ENCODE measurements at places on chromosomes 16 and 17.

GRCh38 chr16:27374221-27374803, 27.7 kb upstream of the IL21R start:
- DNase-seq: no peak

GRCh38 chr17:63503341-63503705, 19.8 kb upstream of the KCNH6 start:
- no peak for DNase-seq

GRCh38 chr17:76593384-76593826, 7.7 kb upstream of the ST6GALNAC2 start:
- no peak for DNase-seq

GRCh38 chr17:81960130-81960958, 643 bp downstream of the NOTUM start:
- no peak for DNase-seq

DNA sequence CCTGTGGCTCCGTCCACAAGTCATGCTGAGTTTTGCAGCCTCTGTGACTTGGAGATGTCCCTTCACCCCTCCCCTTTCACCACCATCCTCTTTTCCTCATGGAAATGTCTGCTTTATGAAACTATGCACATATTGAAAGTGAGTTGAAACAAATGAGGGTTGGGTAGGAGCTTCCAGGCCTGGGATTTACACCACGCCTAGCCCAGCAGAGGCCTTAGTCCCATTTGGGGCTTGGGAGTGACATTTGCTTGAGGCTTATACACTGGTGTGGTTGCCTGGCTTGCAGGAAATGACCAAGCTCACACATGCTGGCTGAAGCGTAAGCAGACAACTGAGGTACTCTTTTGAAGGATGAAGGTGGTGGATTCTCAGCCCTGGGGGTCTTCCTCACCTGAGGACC, 10.5 kb upstream of the SPNS1 start:
- no peak for DNase-seq

- DNase-seq: no peak
These were observed 1.9 kb upstream of the FGF11 start for GRCh38 chr17:7437369-7437863.

GRCh38 chr17:46106966-46107644, 86.1 kb downstream of the KANSL1 start:
- no peak for DNase-seq

GRCh38 chr17:21029036-21029435, 13.8 kb downstream of the USP22 start:
- DNase-seq: no peak

DNA sequence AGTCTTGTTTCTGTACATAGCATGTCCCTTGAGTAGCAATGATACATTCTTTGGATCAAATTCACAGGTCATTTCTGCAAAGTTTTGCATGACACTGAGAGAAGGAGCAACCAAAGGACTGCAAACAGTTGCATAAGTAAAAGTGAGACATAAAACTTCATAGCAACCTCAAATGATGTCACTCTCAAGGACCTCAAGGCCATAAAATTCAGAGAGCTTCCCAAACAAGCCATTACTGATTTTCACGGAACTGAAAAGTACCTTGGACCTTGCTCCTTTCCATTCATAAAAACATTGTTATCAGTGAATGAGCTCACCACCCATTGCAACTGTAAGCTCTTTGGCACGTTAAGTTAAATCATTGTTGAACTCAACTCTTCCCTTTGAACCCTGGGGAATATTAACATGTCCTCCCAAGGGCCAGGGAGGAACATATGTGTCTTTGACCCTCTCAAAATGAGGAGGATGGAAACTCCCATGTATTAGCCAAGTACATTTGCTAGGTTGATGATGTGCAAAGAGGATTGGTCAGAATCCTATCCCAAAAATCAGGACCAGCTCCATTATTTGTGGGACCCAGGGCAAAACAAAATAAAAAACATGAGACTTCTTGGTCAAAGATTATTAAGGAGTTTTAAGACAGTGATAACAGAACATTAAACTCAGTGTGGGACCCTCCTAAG, 275.0 kb upstream of the DYNLRB2 start:
- no peak for DNase-seq

GRCh38 chr16:17125671-17126070, 345.1 kb downstream of the XYLT1 start:
- no peak for DNase-seq

- DNase-seq: no peak
These were observed 403.1 kb upstream of the CDH11 start for GRCh38 chr16:65524997-65525396.

DNA sequence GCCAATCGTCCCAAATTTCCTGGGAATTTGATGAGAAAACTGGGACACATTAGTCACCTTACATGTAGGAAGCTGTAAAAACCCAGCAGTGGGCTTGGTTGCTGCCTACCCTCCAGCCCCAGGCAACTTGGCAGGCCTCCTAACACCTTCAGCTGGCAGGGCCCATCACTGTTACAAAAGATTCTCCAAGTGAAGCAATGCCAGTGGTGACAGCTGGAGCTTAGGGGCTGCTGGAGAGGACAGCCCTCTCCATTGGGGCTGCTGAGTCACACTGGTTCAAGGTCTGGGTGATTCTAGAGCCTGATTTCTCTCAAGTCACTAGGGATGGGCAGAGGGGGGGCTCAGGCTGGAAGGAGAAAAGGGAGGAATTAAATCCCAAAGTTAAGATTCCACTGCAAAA, 180.6 kb downstream of the COPRS start:
- DNase-seq: no peak

GRCh38 chr17:82064433-82065192, 991 bp downstream of the DUS1L start:
- DNase-seq: no peak

GRCh38 chr16:58499615-58500351, at the start of gene NDRG4:
NDRG4 (plus strand) TSS chr16:58500143; CDS start chr16:58500249, 106 bp downstream.
- no peak for DNase-seq

DNA sequence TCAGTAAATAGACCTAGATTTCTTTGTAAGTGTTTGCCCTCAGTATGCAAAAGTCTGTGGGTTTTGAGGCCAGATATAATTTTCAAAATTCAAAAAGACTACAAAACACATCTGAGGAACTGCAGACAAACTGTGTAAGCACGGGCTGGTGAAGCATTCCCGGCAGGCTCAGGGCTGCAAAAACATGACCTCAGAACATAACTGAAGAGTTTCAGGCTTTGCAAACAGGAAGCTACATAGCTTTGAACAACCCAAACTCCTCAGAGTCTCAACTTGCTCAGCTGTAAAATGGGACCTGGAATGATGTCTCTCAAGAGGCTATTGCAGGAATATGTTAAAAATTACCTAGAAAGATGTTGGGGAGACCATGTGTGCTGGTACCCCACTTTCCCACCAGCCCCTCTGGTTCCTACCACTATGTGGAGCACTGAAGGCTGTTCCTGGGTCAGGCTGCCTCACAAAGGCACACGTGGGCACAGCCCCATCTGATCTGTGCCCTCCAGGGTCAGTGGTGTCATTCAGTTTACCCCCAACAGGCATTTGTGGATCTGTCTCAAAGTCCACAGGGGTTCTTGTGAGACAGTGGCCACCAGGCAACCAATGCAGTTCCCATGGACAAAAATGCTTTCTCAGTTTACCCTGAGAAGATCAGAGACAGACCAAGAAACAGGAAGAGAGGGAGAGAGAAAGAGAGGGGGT, 72.9 kb downstream of the CREBBP start:
- no peak for DNase-seq

- DNase-seq: no peak
These were observed 17.1 kb downstream of the STX4 start for GRCh38 chr16:31050280-31051030.

GRCh38 chr17:71081666-71082065, 912.3 kb downstream of the KCNJ2 start:
- DNase-seq: no peak

- no peak for DNase-seq
These were observed 6.9 kb downstream of the IFT20 start for GRCh38 chr17:28328325-28328724.

DNA sequence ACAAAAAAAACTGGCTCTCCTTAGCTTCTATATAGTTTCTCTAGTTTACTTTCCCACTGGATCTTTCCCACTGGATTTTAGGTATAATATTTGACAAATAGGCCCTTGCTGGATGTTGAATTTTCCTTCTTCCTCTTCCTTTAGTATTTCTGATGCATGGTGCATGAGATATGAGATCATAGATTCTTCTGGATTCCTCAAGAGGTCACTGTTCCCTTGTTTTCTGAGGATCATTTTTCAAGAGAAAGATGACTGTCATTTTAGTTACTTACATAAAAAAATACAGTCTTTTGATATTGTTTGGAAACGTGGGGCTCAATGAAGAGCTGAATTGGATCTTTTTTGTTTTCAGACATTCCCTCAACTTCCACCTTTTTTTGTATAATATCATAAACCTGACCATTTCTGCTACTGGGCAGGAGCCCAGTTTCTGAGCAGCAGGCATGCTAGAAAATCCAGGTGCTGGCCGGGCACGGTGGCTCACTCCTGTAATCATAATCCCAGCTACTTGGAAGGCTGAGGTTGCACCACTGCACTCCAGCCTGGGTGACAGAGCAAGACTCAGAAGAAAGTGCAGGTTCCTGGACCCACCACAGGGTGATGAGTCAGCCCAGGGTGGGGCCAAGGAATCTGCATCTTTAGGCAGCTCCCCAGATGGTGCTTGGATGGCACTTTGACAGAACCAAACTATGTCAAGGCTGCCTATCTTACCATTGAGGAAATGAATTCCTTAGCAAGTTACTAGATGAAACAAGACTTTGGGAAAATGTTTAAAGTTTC, 70.3 kb downstream of the SDR42E1 start:
- no peak for DNase-seq

DNA sequence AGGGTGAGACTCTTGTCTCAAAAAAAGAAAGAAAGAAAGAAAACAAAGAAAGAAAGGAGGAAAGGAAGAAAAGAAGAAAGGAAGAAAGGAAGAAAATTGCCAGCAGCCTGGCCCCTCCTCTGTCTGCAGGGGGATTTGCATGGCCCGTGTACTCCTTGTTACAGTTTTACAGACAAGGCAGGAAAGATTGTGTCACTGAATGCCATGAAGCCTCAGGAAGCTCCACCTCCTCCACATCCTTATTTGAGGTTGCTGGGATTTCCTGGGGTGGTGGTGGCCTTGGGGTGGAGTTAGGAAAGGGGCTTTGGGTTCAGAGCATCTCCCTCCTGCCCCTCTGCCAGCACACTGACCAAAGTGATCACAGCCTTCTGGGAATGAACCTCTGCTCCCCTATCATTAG, 23.6 kb downstream of the CFAP20 start:
- DNase-seq: no peak

- DNase-seq: no peak
These were observed 17.6 kb downstream of the EPOP start for GRCh38 chr17:38656959-38657823.

DNA sequence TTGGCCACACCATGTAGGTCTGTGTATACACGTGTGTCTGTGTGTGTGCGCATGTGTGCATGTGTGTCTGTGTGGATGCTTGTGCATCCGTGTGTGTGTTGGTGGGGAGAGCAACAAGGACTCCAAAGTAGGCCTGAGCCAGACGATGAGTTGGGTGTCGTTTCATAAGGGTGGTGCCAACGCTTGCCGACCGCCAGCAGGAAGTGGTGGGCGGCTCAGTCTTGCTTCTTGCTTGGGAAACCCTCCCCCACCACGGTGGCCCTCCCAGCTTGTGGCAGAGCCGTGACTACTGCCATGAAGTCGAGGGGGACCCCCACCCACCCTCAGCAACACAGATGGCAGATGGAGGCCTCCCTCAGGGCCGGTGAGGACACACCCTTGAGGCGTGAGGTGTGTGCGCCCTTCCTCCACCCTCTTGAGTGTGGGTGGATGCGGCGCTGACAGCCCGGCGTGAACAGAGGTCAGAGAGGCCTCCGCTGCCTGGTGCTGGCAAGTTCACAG, 17.5 kb downstream of the SBK1 start:
- peak; percentile 64 for DNase-seq

- DNase-seq: no peak
These were observed 1.0 kb upstream of the CREBBP start for GRCh38 chr16:3881499-3881990.

DNA sequence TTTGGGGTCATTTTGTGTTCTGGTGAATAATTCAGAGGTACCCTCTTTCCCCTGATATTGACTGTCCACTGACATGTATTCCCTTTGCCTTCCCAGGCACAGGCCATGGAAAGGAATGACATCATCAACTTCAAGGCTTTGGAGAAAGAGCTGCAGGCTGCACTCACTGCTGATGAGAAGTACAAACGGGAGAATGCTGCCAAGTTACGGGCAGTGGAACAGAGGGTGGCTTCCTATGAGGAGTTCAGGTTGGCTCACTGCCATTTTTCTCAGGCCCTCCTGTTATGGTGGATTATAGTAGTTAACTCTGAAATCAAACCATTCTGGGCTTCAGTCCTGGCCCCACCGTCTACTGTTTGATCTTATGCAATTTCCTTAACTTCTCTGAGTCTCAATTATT, 1.6 kb upstream of the EFTUD2 start:
- DNase-seq: no peak

DNA sequence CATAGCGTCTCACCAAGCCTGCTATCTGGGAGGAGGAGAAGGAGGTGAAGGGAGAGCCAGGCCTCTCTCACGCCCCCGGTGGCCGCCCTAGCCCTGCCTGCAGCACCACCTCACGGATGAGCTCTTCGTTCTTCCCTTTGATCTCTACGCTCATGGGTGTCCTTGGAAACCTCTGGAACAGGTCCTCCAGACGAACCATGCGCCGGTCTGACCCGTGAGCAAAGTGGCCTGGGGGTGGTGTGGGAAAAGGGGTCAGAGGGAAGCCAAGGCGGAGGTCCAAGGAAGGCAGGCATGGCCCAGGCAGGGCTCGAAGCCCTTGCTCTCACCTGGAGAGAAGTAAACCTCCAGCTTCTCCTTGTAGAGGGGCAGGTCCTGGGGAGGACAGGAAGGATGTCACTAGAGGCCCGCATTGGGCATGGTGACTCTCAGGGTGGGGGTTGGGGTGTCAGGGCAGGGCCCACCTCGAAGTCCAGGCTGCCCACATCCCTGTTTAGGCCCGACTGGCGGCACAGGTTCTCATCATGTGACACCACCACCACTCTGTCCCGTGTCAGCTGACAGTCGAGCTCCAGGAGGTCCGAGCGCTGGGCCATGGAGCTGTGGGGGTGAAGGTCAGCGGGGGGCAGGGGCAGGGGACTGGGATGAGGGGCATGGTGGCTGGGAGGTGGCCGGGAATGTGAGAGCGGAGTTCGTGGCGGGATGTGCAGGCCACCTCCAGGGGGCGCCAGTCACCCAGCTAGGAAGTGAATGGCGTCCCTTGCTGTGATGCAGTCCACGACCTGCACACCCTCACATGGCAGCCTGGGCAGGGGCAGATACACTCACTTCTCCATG, 923 bp downstream of the GDPD3 start:
- DNase-seq: peak; percentile 31

GRCh38 chr17:47898241-47898640, 2.2 kb downstream of the SP2 start:
- DNase-seq: no peak

All from T-helper 17 cell (primary cell).